ENCODE measurements at places on chromosomes 12 and 14. TPM values are rescaled to one million over a fixed set of nuclear protein-coding genes. Genes with fewer than 3 reads are reported as not detected.

DNA sequence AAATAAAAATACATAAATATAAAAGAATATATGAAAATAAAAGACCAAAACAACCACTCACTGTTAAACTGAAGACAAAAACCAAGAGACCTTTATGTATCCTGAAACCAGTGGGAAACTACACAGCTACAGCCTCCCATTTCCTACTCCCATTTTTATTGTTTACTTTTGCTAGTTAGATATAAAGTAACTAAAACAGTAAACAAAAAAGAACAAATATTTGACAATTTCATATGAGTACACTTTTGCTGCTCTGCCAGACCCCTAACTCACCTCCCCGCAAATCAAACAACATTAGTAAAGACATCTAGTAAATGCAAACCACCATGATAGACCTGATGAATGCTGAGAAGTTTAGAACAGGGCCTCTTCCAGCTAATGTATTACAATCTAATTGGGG, 97.1 kb downstream of the BCL2L14 start:
- H3K4me1 ChIP-seq: no peaks in the 10 kb centered on the region
- no peak for DNase-seq
- H3K36me3 ChIP-seq: no peaks in the 10 kb centered on the region
- H3K27me3 ChIP-seq: no peaks in the 10 kb centered on the region
- H3K27ac ChIP-seq: no peak overlapping the region

- H3K4me1 ChIP-seq: no peaks in the 10 kb centered on the region
- 0 out of 2 replicates have a peak, but pooled peaks cover 8% of the 10 kb centered on the region for H3K27me3 ChIP-seq
- H3K4me3 ChIP-seq: no peak overlapping the region
- H3K36me3 ChIP-seq: no peaks in the 10 kb centered on the region
- no peak for DNase-seq
- H3K27ac ChIP-seq: no peak overlapping the region
These were observed 241.6 kb downstream of the BCAT1 start for GRCh38 chr12:24707334-24707733.

DNA sequence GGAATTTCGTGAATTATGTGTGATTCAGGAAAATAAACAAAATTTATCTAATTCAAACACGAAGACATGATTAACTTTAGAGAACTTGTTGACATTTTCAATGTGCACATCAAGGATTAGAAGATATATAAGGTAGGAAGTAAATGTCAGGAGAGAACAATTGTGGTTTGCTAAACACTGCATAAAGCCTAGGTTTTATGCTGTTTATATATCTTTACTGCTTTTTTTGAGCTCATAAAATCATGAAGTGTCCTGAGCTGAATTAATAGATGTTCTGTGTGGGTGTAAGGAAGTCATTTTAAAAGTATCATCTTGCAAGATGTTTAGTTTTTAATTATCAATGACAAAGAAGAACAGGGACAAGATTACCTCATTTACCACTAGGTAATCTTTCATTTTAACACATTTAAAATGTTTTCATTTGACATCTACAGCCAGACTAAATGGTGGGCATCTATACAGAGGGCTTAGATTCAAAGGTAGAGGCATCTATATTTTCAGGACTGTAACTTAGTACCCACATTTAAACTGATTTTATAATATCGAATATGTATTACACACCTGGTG, 382.8 kb downstream of the ADAMTS20 start:
- no peaks in the 10 kb centered on the region for H3K36me3 ChIP-seq
- H3K27ac ChIP-seq: no peak overlapping the region
- H3K4me3 ChIP-seq: no peak overlapping the region

SLC22A17 gene
- not detected for total RNA-seq

GRCh38 chr12:644303-644639, 19.0 kb downstream of the NINJ2 start:
- H3K27ac ChIP-seq: no peak overlapping the region
- H3K4me3 ChIP-seq: peak overlapping the region; percentile 77
- H3K4me1 ChIP-seq: peaks cover 36% of the 10 kb centered on the region

All from PC-9 (cell line).